ENCODE measurements at places on chromosomes 13 and 19.
A peak's percentile ranks its signal among the peaks of the same experiment; 100 is the strongest.

DNA sequence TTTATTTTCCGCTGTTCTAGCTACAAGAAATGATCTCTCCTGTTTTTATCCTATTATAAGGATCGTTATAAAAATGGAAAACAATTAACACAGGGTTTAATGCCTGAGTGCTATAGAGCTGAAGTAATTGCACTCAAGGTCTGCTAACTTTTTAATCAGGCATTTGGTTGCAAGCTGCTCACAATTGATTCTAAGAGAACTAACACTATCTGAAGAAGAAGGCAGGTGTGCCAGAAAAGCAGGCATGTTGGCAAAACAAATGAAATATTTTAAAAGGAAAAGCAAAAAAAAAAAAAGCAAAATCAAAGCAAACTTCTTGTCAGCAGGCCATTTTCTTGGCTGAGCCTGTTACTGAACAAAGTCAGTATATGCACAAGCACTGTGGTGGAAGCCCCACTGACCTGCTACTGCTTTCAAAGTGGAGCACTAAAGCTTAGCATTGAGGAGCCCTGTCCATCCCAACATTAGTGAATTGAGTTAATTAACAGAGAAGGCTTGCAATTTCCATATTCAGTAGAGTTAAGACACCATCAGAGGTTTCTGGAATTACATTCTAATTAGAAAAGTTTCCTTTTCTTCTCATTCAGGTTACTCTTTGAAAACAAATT lies 574.2 kb downstream of the PCDH9 start:
- no peak for DNase-seq

GRCh38 chr13:30978981-30979956 lies 46.8 kb downstream of the TEX26 start:
- no peak for DNase-seq

DNA sequence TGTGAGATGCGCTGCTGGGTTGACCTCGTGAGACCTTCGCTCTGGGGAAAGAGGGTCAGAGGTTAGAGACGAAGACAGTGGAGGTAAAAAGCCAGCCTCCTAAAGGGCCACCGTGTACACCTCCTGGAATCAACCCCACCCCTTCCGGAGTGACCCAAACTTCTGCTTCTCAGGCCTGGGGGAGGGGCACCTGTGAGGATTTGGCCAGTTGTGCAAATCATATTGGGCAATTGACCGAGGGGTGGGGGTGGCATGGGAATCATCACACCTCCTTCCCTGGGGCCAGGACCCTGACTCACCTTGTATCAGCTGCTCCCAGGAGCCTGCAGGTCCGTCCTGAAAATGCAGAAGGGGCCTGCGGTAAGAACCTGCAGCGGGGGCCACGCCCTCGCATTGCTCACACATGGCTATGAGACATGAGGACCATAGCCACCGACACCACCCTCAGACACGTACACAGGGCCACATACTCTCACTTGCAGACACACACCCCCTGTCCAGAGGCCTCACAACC lies 2.8 kb downstream of the TNFSF14 start:
- no peak for DNase-seq

DNA sequence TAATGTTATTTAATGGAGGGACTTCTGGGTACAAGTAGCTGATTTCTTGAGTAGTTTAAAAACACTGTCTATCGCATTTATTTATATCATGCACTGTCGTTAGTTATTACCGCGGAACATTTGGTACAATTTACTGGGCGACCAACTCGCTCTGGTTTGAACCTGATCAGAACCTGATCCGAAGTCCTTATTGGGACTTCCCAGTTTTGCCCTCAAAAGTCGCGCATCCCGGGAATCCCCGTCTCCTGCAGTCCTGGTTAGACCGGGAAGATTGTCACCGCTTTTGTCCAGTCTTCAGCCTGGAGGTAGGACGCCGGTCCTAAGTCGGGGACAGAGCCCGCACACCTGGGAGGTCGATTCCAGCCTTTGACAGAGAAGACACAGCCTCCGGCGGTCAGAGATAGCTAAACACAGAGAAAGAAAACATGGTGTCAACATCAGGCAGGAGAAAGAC lies 694 bp downstream of the CLN5 start:
- no peak for DNase-seq

DNA sequence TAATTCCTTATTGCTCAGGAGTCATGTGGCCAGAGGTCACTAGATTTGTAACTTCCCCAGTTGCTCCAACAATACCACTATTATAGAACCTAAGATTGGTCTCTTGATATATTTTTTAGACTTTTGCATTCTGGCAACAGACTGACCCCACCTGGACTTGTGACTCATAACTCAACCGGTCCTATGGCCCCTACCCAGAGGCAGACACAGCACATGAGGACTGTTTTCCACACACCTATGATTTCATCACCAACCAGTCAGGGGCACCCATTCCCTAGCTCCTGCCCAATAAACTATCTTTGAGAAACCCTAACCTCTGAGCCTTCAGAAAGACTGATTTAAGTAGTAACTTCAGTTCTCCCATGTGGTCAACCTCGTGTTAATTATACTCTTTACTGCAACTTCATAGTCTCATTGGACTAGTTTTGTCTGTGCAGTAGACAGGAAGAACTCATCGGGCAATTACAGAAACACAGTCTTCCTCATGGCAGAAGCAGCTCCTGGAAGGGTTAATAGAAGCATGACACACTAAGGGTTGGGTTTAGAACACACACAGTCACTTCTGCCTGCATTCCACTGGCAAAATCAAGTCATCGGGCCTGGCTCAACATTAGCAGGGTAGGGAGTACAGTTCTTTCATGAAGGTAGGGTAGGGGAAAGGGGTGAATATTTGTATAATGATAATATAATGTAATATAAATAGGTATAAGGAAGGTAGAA lies 251.8 kb downstream of the UQCRFS1 start:
- DNase-seq = no peak

DNA sequence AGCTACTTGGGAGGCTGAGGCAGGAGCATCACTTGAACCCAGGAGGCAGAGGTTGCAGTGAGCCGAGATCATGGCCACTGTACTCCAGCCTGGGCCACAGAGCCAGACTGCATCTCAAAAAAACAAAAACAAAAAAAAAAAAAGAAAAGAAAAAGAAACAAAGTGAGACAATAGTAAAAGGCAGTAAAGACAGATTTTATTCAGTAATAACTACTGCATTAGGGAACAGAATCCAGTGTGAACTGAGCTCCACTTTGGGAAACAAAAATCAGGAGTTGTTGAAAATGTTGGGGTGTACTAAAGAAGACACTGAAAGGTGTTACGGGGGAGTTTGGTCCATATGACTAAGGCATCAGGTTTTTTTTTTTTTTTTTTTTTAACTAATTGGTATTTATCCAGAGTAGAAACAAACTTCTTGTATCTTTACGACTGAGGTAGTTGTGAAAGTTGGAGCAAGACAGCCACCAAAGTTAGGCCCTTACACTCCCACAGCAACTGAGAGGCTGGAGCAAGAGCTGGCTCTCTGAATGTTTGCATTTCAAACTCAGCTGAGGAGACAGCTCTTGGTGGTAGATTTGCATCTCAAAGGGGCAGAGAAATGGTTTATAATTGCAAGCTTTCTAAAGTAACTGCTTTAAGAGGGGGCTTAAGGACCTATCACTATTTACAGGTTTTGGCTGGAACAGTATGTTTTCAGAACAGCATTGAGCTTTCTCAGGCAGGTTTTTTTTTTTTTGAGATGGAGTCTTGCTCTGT lies 24.2 kb downstream of the ZNF607 start:
- DNase-seq = no peak

DNA sequence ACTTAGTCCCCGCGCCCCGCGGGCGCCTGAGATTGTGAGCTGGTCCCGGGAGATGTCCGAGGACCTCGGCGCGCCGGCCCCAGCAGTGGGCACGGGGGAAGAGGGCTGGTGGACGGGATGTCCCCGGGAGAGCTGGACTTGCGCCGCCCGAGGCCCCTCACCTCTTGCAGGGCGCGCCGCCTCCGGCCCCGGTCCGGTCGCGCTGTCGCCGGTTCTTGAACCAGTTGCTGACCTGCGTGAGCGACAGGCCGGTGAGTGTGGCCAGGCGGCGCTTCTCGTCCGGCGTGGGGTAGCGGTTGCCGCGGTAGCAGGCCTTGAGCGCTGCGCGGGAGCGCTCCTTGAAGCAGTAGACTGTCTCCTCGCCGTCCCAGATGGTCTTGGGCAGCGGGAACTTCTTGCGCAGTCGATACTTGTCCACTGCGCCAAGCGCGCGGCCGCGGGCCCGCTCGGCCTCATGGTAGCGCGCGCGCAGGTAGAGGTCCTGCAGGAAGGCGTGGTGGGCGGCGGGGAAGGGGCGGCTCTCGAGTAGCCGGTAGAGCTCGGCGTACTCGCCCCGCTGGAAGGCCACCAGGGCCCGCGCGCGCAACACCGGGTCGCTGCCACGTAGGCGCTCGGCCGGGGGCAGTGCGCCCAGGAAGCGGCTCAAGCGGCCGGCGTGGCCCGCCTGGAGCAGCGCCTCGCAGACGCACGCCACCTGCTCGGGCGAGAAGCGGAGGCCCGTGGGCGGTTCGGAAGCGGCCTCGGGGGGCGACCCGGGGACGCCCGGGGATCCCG lies 984 bp downstream of the SIX5 start:
- DNase-seq = peak; percentile 80

DNA sequence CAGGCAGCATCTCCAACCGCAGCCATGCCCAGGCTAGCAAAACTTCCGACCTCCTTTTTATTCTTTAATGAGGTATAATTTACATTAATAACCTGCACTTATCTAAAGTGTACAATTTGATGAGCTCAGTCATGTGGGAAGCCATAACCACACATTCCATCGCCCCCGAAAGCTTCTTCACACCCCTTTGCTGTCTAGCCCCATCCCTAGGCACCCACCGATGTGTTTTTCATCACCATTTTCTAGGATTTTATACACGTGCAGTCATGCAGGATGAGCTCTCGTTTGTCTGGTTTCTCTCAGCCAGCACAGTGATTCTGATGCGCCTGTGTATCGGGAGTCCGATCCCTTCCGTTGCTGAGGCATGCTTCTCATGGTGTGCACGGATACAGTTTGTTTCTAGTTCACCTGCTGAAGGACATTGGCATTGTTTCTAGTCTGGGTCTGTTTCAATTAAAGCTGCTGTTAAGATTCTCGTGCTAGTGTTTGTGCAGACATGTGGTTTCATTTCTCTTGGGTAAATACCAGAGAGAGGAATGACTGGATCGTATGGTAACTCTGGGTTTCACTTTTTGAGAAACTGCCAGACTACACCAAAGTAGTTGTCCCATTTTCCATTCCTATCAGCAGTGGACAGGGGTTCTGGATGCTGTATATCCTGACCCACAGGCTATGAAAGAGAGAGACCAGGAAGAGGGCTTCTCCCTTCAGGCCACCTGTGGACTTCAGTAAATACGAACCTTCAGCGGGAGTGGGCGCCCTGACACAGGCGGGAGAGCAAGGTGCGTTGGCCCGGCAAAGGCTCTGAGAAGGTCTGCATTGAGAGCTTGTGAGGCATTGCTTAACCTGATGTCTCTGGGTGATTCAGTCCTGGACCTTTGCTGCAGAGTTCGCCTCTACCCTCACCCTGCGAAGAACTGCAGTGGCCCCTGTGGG lies 4.9 kb downstream of the AP1M1 start:
- DNase-seq = peak; percentile 54

DNA sequence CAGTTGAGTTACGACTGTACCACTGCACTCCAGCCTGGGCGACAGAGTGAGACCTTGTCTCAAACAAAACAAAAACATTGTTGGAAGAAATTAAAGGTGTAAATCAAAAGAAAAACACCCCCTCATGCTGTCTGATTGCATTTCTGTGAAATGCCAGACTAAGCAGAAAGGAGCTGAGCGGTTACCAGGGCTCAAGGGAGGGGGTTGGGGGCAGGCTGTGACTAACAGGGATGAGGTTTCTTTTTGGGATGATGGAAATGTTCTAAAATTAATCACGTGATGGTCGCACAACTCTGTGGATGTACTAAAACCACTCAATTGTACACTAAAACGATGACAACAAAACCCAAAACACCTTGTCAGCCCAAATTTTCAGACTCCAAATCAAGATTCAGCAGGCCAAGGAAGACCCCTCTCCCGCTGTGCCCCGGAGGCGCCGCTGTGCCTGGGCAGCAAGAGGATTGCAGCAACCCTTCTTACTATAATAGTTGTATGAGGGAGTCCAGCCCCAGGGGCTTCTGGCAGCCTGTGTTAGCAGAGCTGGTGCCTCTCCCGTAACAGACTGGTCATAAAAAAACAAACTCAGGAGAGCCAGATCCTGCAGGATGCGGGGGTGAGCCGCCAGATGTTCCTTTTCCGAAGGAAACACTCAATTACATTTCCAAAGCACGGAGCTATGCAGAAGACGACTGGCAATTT lies 20.9 kb downstream of the CAPS start:
- DNase-seq = no peak

GRCh38 chr13:110396476-110396875 lies 89.4 kb downstream of the COL4A2 start:
- peak; percentile 25 for DNase-seq

DNA sequence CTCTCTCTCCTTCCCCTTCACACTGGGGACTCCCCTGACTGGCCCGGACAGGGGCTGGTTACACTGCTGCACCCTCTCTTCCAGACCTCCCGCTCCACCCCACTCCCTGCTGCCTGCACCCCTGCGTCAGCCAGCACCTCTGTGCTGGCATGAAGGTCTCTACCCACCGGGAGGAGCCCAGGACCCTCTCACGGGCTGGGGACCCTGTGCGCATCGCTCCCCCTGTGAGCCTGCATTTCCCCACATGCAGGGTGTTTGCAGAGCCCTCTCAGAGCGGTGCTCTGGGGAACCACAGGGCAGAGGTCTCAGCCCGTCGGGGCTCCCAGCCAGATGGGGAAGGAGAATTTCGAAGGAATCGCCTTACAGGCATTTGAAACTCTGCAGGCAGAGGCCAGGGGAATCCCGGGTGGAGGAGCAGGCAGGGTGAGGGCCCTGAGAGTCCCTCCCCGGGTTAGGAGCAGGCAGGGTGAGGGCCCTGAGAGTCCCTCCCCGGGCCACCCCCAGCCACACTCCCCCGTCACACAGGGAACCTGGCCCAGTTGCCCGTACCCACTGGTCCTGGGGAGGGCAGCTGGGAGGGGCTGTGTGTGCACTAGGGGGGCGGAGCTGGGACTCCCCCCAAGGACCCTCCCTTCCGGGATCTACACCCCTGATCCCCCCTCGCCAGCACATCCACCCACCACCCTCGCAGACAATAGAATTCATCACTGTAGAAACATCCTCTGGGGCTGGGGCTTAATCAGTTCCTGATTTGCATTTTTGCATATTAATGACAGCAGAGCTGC lies 16.3 kb upstream of the TCF3 start:
- no peak for DNase-seq

DNA sequence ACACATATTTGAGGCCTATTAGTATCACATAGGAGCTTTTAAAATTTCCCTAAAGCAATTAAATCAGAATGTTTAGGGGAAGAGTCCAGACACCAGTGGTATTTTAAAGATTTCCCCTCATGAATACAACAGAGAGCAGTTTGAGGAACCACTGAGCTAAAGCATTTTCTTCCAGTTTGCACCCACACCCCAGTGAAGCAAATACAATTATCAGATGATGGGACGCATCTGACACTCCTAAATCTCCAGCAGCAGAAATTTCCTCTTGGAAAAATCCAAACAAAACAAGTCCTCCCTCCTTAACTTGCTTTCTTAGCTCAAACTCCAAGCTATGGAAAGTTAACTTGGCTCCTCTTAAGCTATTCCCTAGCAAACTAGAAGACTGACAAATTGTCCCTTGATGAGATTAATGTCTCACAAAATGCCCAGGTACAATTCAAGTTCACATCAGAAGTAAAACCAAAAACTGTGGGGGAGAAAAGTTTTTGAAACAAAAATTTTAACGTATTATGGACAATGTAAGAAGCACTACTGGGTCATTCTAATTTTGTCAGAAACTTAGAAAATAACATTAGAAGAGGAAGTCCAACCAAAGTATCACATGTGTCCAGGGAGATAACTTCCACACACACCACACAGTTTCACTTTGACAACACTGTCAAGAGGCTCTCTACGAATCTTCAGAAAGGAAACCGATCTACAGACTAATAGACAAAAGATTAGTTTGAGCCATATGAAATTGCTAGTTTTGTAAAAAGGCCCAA lies 74.1 kb downstream of the ABCC4 start:
- DNase-seq = no peak

Measured in left forelimb (tissue), 1 donor.